Stimulated activated CD8-positive, alpha-beta memory T cell treated with anti-CD3 and anti-CD28 coated beads, Interleukin-4, amount 100 ng/mL, for 1 hour (primary cell): ENCODE measurements at places on chromosomes 12 and 14.

DNA sequence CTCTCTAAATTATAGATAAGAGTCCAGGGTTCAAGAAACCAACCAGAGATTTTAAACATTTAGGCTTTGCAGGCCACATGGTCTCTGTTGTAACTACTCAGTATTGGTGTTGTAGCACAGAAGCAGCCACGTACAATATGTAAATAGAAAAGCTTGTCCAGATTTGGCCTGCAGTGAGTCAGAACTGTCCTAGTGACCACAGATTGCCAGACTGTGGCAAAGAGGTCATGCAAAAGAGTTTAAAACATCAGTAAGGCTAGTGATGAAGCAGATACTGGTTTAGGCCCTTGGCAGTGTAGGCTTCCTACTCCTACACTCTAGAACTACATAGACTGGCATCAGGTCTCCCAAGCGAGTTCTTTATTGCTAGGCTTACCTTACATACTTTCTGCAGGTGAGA lies 117.6 kb upstream of the GARIN6 start:
- DNase-seq = no peak

- no peak for DNase-seq
Measured at GRCh38 chr14:54818201-54819133, 84.2 kb downstream of the GCH1 start.

GRCh38 chr14:68523989-68524725 lies 268.7 kb downstream of the ZFP36L1 start:
- no peak for DNase-seq

DNA sequence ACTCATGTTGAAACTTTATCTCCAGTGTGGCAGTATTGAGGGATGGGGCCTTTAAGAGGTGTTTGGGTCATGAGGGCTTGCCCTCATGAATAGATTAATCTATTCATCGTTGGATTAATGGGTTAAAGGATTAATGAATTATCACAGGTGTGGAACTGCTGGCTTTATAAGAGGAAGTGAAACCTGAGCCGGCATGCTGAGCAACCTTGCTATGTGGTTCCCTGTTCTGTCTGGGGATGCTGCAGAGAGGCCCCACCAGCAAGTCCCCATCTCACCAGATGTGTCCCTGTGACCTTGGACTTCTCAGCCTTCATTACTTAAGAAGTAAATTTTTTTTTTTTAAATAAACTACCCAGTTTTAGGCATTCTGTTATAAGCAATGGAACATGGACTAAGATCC lies 109.6 kb downstream of the DYRK2 start:
- DNase-seq = no peak

- no peak for DNase-seq
Measured at GRCh38 chr12:109182041-109182839, 65.9 kb downstream of the ACACB start.

DNA sequence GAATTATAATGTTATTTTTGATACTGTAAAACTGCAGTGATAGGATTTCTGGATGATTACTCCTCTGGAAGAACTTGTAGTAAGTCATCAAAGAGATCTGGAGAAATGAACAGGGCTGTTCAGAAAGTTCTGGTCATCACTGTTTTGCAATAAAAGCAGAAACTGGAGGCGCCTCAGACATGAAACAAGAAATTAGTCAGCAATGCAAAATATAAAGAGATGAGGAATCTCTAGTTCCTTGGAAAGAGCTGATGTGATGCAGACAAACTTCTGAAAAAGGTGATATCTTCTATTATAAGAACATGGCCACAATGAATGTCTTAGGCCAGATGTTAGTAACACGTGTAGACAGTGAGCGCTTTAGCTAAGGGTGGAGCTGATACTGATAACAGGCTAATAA lies 9.5 kb downstream of the ACIN1 start:
- DNase-seq = no peak
